Activated CD8-positive, alpha-beta T cell treated with anti-CD3 and anti-CD28 coated beads, Interleukin-2, amount 10 ng/mL, durations not matched to agents 7 days and 5 days (primary cell): ENCODE measurements at places on chromosomes 12 and 14.

DNA sequence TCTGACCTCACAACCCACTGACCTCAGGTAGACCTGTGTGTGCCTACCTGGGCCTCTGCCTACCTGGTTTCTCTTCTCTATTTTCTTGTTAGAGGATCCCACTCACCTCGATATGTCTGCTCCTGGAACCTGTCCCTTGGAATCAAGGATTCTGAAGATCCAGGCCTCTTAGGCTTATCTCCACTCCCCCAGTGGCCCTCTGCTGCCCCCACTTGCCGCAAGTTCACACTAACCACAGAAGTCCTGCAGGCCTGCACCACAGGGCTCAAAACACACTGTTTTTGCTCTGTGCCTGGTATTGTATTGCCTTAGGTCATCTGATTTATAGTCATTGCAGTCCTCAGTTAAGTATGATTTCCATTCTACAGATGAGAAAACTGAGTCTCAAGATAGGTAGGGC is 15.3 kb upstream of the NRXN3 start:
- H3K4me1 ChIP-seq: peaks cover 3% of the 10 kb centered on the region
- H3K36me3 ChIP-seq: no peaks in the 10 kb centered on the region
- H3K4me3 ChIP-seq: no peak overlapping the region
- DNase-seq: no peak
- no peaks in the 10 kb centered on the region for H3K27me3 ChIP-seq
- no peak overlapping the region for H3K27ac ChIP-seq

DNA sequence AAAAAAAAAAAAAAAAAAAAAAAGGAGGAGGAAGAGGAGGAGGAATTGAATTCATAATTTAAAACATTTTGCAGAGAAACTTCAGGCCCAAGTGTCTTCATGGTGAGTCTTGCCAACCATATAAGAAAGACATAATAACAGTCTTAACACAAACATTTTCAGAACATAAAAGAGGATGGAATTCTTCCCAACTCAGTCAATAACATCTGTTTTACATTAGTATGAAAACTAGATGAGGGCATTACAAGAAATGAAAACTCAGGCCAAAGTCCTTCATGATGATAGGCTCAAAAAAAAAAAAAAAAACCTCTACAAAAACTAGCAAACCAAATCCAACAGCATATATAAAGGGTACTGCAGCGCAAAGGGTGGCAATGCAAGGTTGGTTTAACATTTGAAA is 151.6 kb downstream of the FOXA1 start:
- no peaks in the 10 kb centered on the region for H3K4me1 ChIP-seq
- H3K27me3 ChIP-seq: no peaks in the 10 kb centered on the region
- DNase-seq: no peak
- no peak overlapping the region for H3K4me3 ChIP-seq
- H3K36me3 ChIP-seq: no peaks in the 10 kb centered on the region

GRCh38 chr12:101229841-101230241 is 19.8 kb upstream of the SLC5A8 start:
- peaks cover 2% of the 10 kb centered on the region for H3K27me3 ChIP-seq
- H3K27ac ChIP-seq: no peak overlapping the region
- H3K36me3 ChIP-seq: no peaks in the 10 kb centered on the region
- no peaks in the 10 kb centered on the region for H3K4me1 ChIP-seq

DNA sequence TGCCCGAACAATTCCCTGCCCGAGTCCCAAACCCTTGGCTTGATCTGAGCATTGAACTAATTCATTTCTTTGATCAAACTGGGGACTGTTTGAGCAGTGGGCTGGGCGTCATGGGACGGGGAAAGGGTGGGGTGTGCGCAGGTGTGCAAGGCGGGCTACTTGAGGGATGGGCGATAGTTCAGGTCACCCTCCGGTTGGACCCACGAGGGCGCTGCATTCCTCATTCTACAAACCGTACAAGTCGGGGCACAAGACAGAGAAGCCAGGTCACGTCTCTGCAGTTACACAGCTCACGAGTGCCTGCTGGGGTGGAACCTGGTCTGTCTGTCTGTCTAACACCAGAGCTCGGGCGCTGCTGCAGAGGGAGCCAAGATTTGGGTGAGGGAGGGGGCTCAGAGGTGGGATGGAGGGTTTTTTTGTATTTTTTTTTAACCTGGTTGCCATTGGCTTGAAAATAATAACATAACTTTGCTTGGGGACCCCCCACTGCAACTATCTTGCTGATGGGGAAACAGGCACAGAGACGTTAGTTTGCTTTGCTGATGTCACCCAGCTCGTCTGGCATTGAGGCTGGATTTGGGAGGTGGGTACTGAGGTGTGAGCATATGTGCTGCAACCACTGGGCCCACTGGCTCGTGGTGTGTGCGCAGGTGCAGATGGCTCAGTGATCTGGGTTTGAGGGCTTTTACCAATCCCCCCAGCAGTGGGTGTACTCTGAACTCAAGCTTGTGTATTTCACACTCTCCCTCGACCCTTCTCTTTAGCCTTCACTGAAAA is 7.6 kb upstream of the RTL1 start:
- no peak overlapping the region for H3K27ac ChIP-seq
- no peak for DNase-seq
- H3K4me3 ChIP-seq: no peak overlapping the region
